ENCODE measurements at places on chromosomes 3 and 15.

GRCh38 chr3:135216659-135217058 is 421.6 kb downstream of the EPHB1 start:
- DNase-seq: no peak

DNA sequence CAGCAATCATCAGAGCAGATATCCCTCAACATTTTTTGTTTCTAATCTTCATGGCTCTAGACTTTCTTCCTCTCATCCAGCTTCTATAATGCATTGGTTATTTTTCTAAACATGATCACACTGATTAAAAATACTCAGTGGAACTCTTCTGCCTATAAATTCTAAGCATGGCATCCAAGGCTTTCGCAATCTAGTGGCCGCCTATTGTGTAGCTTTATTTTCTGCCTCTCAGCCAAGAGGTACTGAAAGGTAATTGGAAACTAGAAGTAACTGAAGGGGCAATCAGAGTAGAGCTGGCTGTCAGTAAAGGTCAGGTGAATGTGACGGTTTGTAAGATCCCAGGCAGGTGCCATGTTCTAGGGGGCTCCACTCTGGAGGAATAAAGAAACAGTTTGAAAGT is 33.4 kb downstream of the OXSM start:
- DNase-seq: no peak

GRCh38 chr3:18766974-18767373 is 341.8 kb upstream of the SATB1 start:
- DNase-seq: no peak

DNA sequence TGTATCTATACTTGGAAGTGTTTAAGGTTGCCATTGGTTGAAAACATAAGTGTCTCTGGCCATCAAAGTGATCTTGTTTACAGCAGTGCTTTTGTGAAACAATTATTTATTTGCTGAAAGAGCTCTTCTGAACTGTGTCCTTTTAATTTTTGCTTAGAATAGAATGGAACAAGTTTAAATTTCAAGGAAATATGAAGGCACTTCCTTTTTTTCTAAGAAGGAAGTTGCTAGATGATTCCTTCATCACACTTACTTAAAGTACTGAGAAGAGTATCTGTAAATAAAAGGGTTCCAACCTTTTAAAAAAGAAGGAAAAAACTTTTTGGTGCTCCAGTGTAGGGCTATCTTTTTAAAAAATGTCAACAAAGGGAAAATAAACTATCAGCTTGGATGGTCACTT is 19.7 kb downstream of the B3GNT5 start:
- no peak for DNase-seq

GRCh38 chr15:92019706-92020105 is 166.2 kb downstream of the SLCO3A1 start:
- no peak for DNase-seq

- no peak for DNase-seq
Measured at GRCh38 chr3:76245073-76245472, 459.7 kb upstream of the ZNF717 start.

DNA sequence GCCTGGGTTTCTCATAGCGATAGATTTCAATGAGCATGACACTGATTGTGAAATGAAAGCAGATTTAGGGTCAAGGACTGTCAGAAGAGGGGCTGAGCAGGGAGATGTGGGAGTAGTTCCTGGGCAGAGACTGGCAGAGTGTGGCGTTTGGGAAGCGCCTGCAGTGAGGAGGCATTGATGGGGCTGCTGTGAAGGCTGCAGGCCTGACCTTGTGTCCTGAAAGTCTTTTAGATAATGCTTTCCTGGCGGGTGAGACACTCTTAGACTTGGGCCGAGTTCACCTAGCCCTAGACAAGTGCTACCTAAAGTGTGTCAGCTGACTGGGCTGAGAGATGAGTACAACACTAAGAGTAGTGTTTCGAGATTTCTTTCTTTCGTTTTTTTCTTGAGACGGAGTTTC is 20.7 kb downstream of the USP13 start:
- DNase-seq: no peak

GRCh38 chr15:60656041-60656440 is 177.1 kb upstream of the ICE2 start:
- DNase-seq: no peak

- DNase-seq: no peak
Measured at GRCh38 chr15:76185716-76186115, 125.6 kb downstream of the ETFA start.

- no peak for DNase-seq
Measured at GRCh38 chr15:69359722-69360121, 54.4 kb upstream of the KIF23 start.

DNA sequence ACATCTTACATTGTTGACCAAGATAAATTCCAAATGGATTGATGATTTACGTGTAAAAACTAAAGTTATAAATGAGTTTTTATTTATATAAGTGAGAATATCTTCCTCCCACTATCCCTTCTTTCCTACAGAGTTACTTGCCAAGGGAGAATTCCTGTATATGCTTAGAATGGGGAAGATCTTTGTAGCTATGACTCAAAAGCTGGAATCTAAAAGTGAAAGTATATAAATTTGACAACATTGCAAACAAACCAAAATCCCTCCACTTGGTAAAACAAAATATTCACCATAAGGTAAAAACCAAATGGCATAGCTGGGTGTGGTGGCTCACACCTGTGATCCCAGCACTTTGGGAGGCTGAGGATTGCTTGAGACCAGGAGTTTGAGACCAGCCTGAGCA is 52.7 kb upstream of the GCNT3 start:
- DNase-seq: no peak

DNA sequence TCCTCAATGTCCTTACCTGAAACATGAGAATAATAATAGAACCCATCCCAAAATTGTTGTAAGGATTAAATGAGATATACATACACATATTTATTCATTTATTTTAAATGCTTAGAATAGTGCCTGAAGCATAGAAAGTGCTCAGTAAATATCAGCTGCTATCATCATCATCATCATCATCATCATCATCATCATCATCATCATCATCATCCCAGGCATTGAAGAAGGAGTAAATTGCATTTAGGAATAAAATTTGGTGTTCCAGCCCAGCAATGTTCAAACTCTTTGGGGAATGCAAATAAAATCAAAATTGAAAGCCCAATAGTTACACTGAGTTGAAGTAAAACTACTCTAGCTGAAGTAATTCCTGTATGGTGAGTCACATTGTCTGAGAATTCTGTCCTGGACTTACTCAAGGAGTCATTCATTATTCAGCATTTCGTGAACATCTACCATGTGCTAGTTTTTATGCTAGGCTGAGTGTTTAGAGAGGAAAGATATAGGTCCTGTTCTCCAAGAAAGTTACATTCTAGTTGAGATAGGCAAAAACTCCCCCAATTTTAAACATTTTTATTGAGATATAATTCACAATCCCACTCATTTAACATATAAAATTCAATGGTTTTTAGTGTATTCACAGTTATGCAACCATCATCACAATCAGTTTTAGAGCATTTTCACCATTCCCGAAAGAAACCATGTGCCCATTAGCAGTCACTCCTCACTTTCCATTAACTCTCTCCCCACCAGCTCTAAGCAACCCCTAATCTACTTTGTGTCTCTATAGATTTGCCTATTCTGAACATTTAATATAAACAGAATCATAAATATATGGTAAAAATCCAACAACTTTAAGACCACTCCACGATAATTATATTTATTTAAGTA is 107.2 kb downstream of the FRMD5 start:
- no peak for DNase-seq

DNA sequence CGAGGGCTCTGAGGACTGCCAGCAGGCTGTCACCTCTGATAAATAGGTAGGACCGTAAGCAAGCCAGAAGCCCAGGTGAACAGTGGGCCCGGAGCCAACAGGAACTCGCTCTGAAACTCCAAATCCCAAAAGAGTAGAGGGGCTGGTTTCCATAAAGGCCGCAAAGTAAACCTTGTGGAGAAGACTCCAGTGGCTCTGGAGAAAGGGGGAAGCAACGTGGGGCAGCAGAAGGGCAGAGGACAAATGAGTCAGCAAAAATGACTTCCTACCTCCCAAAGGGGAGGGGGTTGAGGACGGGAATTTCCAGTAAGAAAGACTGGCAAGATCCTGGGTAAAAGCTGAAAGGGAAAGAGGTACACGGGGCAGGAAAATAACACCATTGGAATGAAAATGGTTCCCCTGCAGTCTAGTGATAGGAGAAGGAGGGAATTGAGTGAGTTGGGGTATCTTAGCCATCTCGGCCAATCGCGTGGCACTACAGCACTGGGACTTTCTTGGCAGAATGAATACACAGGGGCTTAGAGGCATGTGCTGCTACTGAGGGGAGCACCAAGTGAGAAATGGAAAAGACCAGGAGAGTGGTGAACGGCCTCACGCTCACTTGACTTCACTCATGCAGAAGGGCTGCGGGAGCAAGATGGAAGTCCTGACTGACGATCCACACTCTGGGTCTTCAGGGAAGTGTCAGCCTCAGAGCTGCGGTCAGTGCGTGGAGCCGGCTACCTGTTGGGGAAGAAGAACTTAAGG is 33.2 kb downstream of the BMF start:
- DNase-seq: no peak

GRCh38 chr3:28316226-28316625 is 32.3 kb upstream of the ZCWPW2 start:
- no peak for DNase-seq

GRCh38 chr3:69085833-69086722 is 1.3 kb downstream of the ARL6IP5 start:
- peak; percentile 54 for DNase-seq

- no peak for DNase-seq
Measured at GRCh38 chr3:112786002-112786590, 60.6 kb downstream of the CD200R1L start.

DNA sequence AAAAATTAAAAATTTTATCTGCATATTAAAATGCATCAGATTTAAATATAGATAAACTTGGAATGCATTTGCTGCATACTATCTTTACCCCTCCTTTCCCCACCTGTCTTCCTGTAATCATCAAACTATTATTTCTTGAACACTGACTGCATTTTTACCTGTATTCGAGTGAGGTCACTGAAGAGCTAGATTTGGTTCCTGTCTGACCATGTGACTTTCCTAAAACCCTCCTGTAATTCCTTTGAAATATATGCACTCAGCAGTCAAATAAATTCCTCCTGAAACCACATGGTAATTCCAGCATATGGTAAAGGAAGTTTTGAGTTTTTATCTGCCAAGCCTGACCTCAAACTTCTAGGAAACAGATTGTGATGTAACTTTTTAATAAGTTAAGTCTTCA is 445.6 kb upstream of the FRG2C start:
- DNase-seq: no peak

DNA sequence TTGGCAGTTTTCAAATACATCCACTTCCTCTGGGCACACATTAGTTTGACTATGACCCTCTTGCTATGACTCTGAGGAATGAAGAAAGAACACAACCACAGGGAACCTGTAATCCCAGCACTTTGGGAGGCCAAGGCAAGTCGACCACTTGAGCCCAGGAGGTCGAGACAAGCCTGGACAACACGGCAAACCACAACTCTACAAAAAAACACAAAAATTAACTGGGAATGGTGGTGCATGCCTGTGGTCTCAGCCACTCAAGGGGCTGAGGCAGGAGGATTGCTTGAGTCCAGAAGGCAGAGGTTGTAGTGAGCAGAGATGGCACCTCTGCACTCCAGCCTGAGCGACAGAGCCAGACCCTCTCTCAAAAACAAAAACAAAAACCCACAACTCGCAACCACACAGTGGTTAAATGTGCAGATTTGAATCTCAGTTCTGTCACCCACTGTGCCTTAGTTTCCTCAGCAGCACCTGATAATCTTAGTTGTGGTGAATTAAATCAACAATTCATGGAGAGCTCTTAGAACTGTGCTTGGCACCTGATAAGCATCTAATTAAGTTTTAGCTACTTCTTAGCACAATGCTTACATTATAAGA is 65.7 kb downstream of the MYLK start:
- DNase-seq: no peak

GRCh38 chr3:58357402-58357801 is 24.7 kb downstream of the PXK start:
- DNase-seq: no peak

DNA sequence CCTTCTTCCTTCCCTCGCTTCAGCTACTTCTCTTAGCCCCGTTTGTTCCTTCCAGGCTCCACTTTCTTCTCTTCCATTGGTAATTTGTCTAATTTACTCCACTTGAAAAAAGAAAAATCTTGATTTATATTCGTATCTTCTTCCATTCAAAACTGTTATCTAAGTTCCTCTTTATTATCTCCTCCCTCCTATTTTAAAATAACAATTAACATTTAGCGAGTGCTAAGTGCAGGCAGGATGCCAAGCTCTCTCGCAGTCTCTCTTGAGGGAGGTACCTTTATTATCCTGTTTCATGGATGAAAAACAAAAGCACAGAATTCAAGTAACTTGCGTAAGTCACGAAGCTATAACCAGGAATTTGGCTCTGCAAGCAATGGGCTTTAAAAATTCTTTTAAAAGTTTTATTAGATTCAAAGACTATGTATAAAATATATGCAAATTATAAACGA is 418.9 kb upstream of the NAALADL2 start:
- DNase-seq: no peak

- DNase-seq: no peak
Measured at GRCh38 chr15:93020976-93021772, 67.8 kb downstream of the RGMA start.

Measured in stimulated activated CD8-positive, alpha-beta memory T cell treated with anti-CD3 and anti-CD28 coated beads, Interleukin-4, amount 100 ng/mL, for 1 hour (primary cell).